Activated naive CD8-positive, alpha-beta T cell treated with anti-CD3 and anti-CD28 coated beads, Interleukin-2, amount 10 ng/mL, durations not matched to agents 7 days and 5 days (primary cell): ENCODE measurements at places on chromosomes 4 and X.

GRCh38 chr4:121070696-121071639 is 1.4 kb downstream of the NDNF start:
- peak; percentile 49 for DNase-seq

GRCh38 chrX:139933904-139934303 is 1.1 kb upstream of the ATP11C start:
- no peak for DNase-seq

- no peak for DNase-seq
Measured at GRCh38 chrX:134803551-134804183, 145.4 kb upstream of the PLAC1 start.

DNA sequence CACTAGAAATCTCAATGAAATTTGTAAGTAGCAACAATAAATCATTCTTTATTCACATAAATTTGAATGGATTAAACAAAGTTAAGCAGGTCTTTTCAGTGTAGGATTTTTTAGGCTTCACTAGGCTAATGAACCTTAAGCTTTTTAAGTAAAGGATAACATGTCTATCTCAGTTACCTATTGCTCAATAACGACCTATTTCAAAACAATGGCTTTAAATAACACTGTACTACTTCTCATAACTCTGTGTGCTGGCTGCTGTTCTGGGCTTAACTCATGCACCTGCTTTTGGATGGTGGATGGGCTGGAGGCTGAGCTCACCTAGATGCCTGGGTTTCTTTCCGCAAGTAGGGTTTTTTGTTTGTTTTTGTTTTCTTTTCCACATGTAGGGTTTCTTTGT is 495.0 kb upstream of the SLIT2 start:
- DNase-seq = no peak

DNA sequence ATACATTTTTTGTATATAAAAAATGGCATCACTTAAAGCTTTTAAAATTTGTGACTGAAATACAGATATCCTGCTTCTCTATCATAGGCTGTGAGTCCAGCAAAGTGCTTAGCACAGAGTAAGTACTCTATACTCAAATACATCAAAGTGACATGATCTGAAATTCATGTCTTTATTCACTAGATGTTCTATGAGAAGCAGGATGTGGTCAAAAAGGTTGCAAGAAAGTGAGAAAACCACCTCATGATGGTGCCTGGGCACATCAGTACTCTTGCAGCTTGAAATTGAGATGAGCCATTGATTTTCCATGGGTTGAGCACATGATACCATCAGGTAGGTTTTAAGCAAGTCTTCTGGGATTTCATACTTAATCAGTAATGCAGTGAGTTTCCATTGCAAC is 20.4 kb upstream of the SFRP2 start:
- no peak for DNase-seq

GRCh38 chr4:148044912-148045352 is 313.0 kb downstream of the ARHGAP10 start:
- DNase-seq = no peak

GRCh38 chrX:110425222-110426154 is 66.8 kb downstream of the RTL9 start:
- no peak for DNase-seq

DNA sequence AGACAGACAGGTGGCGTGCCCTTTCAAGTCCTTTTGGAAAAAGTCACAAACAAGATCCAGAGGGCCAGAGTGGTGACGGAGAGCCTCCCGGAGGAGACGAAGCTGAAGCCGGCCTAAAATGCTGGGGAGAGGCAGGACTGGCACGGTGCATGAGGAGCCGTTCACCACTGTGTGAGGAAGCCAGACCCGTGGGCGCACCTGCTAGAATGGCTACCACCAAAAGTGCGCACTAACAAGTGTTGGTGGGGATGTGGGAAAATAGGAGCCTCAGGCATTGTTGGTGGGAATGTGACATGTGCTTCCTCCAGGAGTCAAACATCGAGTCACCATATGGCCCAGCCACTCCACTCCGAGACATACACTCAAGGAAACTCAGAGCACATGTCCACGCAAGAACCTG is 67.4 kb upstream of the HELT start:
- no peak for DNase-seq

DNA sequence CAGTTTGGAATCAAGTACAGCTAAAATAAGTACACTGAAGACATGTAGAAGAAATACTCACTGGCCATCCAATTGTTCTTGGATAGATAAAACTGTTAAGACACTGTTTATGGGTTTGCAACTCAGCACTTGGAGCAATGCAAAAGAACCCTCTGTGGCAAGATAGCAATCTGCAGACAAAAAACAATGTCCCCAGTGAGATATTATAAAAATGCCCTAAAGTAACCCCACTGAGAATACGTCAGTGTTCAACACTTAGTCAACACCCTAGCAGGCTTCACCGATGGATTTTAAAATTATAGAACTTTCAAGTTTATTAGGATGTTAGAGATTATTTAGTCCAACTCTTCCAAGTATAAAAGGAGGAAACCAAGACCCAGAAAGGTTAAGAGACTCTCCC is 47.5 kb upstream of the NDP start:
- DNase-seq = no peak

GRCh38 chr4:2432991-2433530 is 14.3 kb downstream of the CFAP99 start:
- DNase-seq = no peak

DNA sequence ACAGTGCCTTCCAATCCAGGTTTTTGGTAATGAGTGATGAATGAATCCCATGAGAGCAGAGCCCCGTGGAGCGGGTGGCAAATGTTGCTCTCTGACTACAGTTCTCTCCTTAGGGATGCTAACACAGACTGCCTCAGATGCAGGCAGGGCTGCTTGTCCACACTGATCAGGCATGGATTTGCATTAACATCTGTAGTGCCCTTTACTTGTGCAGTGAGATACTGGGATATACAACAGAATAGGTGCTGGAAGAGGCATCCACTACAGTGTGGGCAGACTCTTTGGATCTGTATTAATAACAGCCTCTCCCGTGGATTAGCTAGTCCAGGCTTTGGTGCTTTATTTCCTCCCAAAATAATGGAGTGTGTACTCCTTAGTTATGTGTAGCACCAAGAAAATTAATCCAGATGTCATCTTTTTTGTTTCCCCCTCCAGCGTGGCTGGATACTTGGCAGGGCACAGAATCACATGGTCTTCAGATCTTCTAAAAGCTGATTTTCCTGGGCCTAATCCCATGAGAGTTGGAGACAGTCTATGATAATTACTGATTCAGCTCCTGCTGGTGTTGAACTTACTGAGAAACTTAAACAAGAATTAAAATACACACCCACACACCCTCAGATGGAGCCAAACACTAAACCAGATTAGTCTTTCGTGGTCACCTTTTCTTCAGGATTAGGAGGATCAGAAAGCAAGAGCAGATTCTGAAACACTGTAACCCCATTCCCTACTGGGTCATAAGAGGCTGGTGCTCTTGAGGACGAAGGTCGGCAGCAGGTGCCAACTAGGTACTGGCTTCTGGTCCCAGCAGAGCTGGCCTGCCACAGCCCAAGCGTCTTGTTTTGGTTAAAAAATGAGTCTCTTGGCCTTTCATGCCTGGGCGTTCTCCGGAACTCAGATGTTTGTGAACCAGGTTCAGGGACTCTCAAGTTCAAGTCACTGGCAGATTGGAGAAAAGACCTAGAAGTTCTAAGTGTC is 23.1 kb upstream of the NAP1L5 start:
- DNase-seq = no peak

DNA sequence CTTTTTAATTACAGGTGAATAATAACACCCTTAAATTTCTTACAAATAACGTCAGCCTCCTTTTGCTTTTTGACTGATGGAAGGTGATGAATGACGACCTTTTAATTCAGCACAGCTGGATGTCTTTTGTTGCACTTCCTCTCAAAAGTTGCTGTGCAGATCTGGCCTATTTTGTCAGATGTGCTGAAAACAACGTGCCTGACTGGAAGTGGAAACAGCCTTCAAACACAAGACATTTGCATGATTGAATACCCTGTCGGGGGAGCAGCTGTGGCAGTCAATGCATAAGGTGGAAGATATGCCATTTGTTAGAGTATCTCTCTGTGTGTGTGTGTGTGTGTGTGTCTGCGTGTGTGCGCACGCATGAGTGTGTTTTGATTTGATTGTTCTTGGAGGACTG is 579.7 kb downstream of the SPRY1 start:
- DNase-seq = no peak

- DNase-seq = no peak
Measured at GRCh38 chr4:47533689-47534347, 48.7 kb downstream of the ATP10D start.

DNA sequence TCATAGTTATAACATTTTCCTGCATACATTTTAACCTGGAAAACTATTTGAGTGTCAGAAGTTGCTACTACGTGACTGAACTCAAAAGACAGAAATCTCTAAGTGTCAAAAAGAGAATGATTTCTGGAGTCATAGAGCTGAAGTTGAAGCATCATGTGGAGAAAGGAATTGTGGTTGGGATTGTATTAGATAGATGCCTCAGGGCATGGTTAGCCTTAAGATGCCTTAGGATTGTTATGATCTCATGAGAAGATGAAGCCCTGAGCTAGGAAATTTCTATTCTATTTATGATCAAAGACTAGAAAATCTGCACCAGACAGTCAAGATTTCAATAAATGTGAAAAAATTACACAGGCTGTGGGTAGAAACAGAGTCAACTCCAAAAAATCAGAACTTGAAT is 20.2 kb downstream of the EPGN start:
- DNase-seq = no peak

GRCh38 chr4:97013711-97014110 is 1129.6 kb downstream of the STPG2 start:
- DNase-seq = no peak

DNA sequence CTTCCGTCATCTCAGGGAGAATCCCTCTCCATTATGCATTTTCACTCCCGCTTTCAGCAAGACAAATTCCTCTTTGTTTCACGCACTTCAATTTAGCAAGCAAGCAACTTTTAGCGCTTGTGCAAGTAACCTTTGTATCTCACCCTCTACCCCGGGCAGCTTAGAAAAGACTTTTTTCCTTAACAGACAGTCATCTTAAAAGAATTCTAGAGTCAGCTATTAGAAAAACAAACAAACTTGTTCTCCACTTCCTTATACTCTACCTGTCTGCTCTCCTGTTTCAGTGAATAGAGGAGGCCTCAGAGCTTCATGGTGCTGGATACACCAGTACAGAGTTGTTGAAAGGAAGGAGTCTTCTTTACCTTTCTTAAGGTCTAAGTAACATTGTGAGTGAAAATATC is 12.1 kb downstream of the TIGD2 start:
- no peak for DNase-seq

GRCh38 chr4:172088556-172088955 is 275.4 kb downstream of the GALNTL6 start:
- no peak for DNase-seq

- no peak for DNase-seq
Measured at GRCh38 chrX:110584083-110584482, 211.5 kb downstream of the CHRDL1 start.

GRCh38 chr4:6467600-6467999 is 4.8 kb downstream of the PPP2R2C start:
- DNase-seq = no peak

GRCh38 chrX:146208821-146209220 is 391.2 kb downstream of the SLITRK2 start:
- DNase-seq = no peak

GRCh38 chr4:68249434-68249833 is 3.9 kb upstream of the TMPRSS11B start:
- DNase-seq = no peak

DNA sequence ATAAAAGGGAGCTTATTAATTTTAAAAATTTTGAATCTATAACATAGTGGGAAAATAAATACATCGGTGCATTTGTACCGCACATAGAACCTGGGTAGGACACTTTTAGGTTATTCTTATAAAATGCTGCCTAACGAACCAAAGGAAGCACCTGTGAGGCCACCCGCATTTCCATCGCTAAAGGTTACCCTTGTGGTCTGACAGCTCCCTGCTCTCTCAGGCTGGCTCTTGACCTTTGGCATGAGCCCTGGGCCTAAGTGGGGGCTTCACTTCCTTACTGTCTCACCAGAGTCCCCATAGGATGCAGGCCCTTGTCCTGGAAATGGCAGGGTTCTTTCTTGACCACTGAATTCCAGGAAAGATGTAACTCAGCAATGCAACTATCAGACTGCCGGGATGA is 46.0 kb downstream of the HADH start:
- DNase-seq = no peak

DNA sequence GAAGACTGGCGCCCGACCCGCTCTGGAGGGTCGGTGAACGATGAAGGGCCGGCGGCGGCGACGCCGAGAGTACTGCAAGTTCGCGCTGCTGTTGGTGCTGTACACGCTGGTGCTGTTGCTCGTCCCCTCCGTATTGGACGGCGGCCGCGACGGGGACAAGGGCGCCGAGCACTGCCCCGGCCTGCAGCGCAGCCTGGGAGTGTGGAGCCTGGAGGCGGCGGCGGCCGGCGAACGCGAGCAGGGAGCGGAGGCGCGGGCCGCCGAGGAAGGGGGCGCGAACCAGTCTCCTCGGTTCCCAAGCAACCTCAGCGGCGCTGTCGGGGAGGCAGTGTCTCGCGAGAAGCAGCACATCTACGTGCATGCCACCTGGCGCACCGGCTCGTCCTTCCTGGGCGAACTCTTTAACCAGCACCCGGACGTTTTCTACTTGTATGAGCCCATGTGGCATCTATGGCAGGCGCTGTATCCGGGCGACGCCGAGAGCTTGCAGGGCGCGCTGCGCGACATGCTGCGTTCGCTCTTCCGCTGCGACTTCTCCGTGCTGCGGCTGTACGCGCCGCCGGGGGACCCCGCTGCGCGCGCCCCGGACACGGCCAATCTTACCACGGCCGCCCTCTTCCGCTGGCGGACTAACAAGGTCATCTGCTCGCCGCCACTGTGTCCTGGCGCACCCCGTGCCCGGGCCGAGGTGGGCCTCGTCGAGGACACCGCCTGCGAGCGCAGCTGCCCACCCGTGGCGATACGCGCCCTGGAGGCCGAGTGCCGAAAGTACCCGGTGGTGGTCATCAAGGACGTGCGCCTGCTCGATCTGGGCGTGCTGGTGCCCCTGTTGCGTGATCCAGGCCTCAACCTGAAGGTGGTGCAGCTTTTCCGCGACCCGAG is 568 bp downstream of the CHST7 start:
- peak; percentile 71 for DNase-seq
